Stimulated activated CD8-positive, alpha-beta memory T cell treated with anti-CD3 and anti-CD28 coated beads, Interleukin-4, amount 100 ng/mL, for 1 hour (primary cell): ENCODE measurements at places on chromosomes 3 and 15.

DNA sequence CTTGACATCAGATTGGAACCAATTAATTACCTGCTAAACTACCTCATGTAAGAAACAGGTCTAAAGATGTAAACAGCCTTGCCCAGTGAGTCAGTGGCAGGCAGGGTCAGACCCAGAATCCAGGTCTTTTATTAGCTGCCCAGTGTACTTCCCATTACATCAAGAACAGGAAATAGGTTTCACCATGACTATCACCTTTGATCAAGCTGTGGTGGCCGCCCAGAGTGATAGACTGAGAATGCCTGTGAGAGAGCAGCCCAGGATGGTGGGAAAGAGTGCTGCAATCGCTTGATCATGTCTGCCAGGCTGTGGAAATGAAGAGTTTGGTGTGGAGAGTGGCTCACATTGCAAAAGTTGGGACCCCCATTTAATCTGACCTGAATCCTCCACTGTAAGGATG is 61.3 kb upstream of the PIAS1 start:
- no peak for DNase-seq

DNA sequence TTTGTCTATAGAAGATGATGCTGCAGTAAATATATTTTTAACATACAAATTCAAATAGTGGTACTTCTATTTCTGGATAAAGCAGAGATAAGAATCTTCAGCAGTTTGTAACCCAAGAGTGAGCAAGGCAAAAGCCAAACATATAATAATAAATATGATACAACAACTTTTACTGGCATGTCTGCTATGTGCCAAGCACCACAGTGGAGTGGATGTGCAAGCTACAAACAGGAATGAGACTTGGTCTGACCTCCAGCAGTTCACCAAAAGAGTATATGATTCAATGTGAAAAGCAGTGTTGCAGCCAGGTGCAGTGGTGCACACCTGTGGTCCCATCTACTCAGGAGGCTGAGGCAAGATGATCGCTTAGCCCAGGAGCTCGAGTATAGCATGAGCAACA is 395.6 kb downstream of the EPHB1 start:
- DNase-seq: no peak

DNA sequence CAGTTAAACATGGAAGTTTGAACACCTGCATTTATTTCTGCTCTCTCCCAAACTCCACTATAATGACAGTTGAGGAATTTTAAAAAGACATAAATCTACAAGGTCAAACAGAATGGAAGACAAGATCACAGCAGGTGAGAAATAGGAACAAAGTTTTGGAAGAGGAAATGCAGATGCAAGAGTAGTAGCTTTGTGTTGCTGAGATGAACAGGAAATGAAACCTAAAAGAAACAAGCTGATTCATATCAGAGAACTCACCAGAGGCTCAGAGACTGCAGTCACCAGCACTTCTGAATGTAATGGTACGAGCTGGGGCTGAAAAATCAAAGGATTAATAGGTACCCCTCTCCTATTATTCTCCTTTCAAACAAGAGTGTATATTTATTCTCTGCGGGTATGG is 459.9 kb downstream of the RAP2B start:
- DNase-seq: no peak

- DNase-seq: no peak
Observed at GRCh38 chr3:43345246-43345645, 58.9 kb downstream of the SNRK start.

DNA sequence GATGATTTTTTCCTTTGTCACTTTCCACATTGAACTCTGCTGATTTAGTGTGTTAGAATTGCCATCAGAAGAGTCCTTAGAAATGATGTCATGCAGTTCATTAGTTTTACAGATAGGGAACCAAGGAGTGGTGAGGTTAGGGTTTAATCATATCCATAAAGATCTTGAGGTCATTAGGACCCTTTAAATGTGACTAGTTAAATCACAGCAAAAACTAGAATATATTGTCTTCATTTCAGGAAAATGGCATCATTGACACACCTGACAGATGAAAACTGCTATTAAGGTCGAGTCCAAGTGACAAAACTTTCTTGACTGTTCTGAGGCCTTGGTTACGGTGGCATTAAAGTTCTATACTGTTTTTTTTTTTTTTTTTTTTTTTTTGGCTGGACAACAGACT is 50.5 kb downstream of the MBNL1 start:
- DNase-seq: no peak

GRCh38 chr3:42544492-42545283 is 37.1 kb downstream of the SEC22C start:
- DNase-seq: no peak

DNA sequence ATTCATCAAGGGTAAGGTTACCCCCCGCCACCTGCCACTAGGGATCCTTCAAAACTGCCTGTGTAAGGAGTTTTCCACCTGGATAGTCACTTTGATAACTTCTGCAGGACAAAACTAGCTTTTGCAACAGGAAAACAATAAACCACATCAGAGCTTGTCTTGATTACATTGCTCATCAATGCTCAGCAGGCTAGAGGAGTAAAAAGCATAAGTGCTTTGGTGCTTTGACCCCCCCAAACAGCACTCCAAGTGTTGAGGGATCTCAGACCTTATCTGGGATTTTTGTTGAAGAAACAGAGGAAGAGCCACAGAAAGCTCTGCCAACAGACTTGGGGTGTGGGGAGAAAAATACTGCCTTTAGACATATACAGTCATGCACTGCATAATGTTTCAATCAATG is 10.8 kb upstream of the PHLDB2 start:
- no peak for DNase-seq

DNA sequence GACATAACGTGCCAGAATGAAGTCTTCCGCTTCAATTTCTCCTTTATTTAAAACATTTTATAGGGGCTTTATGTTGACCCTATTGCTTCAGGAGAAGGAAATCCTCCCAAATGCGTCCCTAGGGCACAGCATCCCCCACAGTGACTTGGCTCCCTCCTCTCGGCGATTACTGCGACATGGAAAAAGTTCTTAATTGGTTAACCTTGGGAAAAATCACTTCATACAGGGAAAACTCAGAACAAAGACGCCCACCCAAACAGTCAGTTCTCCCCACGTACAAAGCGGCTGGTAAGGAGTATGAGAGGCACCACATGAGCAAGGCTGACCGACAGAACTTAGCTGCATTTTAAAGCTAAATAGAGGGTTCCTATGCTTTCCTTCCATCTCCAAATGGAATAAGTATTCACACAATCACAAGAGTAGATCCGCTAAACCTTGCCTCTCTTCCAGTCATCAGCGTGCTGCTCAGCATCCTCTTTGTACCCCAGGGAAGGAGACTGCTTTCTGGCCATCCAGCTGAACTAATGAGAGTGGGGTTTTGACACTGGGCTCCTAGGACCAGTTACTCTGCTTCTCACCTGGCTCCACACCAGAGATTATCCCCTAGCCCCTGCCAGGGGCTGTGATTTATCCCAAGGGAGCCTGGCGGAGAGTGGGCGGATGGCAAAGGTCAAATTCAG is 415.3 kb upstream of the WNT5A start:
- no peak for DNase-seq

GRCh38 chr3:65597952-65598413 is 440.7 kb downstream of the MAGI1 start:
- no peak for DNase-seq

DNA sequence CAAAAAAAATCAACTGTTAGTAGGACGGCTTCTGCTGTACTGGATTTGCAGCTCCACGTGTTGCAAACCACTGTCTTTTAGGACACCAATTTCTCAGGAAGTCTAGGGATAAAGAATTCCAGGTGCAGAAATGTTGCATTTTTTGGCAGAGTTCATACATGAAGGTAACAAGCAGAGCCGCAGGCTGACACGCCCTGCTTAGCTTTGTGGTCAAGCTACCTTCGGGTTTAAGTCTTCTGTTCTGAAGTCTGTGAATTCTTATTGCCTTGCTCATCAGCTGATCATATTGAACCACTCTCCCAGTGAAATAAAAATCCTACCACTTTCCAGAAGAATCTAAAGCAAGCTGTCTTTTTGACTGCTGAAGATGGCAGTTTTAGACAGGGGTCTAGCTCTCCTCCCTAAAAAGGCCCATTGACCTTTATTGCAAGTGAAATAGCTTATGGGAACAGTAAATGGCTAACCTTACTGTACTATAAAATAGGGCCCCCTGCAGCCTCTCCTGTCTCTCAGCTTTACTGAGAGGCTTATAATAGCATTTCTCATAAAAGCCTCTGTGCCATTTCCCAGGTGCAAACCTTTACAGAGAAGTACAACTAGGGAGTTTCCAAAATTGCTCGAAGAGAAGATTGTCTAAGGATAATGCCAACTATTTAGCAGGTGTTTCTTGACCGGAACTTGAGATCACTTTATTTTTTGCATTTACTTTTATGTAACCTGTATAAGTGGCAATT is 262.2 kb upstream of the IL12A start:
- DNase-seq: no peak

DNA sequence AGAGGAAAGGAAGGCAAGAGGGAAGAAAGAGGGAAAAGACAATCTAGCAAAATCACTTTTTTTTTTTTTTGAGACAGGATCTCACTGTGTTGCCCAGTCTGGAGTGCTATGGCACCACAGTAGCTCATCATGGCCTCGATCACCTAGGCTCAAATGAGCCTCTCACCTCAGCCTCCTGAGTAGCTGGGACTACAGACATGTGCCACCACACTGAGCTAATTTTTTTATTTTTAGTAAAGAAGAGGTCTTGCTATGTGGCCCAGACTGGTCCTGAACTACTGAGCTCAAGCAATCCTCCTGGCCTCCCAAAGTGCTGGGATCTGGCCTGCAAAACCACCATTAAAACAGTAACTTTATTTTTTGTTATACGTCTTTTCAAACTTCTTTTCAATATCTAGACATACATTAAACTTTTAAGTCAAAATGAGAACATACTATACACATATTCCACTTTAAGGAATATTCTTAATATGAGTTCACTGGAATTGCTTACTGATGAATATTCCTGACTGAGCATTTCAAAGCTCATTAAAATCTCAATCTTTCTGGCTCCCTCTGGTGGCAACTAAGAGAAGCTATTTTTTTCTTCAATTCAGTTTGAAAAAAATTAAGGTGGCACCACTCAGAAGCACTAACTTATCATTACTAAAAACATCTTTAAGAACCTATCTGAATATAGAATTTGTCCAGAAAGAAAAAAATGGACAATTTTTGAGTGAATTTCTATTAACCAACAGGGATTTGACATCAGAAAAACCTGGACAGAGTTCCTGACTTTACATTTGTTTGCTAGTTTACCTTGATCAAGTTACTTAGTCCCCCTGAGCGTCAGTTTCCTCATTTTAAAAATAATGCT is 40.9 kb downstream of the UACA start:
- DNase-seq: no peak

GRCh38 chr15:31236184-31237042 is 90.2 kb upstream of the KLF13 start:
- no peak for DNase-seq

- DNase-seq: no peak
Observed at GRCh38 chr3:194275291-194275690, 75.8 kb downstream of the CPN2 start.

GRCh38 chr15:62142736-62143135 is 22.3 kb downstream of the C2CD4B start:
- no peak for DNase-seq

GRCh38 chr3:158649791-158650190 is 5.5 kb downstream of the GFM1 start:
- no peak for DNase-seq

DNA sequence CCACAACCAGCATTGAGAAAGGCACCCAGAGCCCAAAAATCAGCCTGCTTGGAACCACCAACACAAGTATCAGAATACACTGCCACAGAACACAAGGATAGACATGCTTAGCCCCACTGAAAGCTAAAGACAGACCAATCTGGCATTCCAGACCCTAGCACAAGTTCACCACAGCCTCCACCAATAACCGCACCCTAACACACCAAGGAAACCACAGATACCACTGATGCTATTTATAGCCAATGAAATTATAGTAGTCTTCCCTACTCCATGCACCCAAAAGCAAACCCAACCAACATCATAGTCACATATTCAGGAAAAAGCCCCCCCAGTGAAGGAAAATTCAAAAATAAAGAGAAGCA is 83.9 kb upstream of the STT3B start:
- no peak for DNase-seq

DNA sequence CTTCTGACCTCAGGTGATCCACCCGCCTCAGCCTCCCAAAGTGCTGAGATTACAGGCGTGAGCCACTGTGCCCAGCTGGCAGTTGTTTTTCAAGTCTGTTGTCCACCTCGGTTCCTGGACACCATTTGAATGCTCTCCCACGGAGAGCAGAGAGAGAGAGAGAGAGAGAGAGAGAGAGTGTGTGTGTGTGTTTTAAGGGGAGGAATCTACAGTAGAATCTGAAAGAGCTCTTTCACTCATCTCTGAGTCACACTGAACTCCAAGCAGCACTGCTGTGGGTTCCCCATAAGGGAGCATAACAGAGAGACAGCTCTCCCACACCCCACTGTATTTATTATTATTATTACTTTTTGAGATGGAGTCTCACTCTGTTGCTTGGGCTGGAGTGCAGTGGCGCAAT is 156.6 kb downstream of the RPLP1 start:
- DNase-seq: no peak

- no peak for DNase-seq
Observed at GRCh38 chr3:136042608-136043221, 77.2 kb downstream of the PPP2R3A start.

DNA sequence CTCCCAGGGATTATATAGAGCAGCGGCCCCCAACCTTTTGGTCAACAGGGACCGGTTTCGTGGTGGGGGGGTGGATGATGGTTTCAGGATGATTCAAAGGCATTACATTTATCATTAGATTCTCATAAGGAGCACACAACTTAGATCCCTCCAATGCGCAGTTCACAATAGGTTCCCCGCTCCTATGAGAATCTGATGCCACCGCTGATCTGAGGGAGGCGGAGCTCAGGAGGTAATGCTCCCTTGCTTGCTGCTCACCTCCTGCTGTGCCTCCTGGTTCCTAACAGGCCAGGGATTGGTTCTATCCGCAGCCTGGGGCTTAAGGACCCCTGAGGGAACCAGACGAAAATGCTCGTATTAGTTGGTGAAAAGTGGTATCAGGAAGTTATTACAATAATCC is 1.3 kb upstream of the HACD2 start:
- no peak for DNase-seq

GRCh38 chr3:65146179-65146578 is 458.4 kb upstream of the ADAMTS9 start:
- DNase-seq: no peak

- DNase-seq: peak; percentile 40
Observed at GRCh38 chr15:85485956-85486567, 105.7 kb downstream of the AKAP13 start.

DNA sequence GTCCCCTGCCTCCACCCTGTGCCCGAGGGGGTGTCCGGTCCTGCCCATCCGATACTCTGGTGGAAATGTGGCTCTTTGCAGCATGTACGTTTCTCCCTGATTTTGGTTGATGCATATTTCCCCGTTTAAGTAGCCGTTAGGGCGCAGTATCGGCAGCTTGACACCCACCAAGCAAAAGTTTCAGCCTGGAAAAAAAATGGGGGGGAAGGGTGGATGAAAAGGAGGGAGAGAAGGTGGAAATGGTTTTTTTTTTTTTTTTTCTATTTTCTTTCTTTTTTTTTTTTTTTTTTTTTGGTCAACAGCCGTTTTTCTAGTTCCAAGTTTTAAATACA is 1.3 kb downstream of the RAP2B start:
- DNase-seq: no peak

- DNase-seq: no peak
Observed at GRCh38 chr3:66367979-66368378, 132.8 kb downstream of the LRIG1 start.

GRCh38 chr15:98805434-98806274 is 157.3 kb downstream of the IGF1R start:
- DNase-seq: no peak

- DNase-seq: no peak
Observed at GRCh38 chr3:142106548-142106947, 42.8 kb downstream of the TFDP2 start.

GRCh38 chr15:63234451-63234870 is 42.9 kb upstream of the APH1B start:
- no peak for DNase-seq
